ENCODE measurements at places on chromosomes 1 and 21.

GRCh38 chr1:92851729-92852128 is 19.9 kb downstream of the RPL5 start:
- DNase-seq = no peak

DNA sequence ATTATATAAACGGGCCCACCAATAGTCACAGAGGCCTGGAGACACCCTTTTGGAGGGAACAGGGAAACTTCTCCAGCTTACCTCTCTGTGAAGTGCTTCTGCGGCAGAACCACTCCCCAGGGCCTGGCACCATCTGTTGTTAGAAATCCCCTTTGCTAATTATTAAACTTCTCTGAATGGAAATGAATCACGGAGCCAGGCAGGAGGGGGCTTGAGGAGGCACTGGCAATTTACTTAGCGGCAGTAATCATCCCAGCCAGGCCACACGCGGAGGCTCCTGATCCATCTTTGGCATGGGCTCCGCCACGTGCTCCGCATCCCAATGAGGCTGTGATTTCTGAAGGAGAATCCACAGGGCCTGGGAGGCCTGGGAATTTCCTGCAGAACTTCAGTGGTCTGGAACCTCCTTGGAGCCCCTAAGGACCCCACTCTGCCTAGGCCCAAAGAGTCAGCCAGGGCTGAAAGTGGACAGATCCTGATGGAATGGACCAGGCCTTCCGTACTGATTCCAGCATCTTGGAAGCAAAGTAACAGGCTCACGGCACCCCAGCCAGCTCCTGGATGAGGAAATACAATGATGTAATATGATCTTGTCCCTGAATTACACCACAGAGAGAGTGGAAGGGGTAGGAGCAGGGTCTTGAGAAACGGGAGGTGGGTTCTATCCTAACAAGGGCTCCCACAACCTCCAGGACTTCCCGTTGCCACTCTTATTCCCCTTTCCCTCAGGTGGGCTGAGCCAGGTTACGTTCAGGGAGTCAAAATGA is 62.3 kb downstream of the GRIK3 start:
- DNase-seq = no peak

GRCh38 chr1:224273641-224274040 is 56.3 kb downstream of the NVL start:
- DNase-seq = no peak

DNA sequence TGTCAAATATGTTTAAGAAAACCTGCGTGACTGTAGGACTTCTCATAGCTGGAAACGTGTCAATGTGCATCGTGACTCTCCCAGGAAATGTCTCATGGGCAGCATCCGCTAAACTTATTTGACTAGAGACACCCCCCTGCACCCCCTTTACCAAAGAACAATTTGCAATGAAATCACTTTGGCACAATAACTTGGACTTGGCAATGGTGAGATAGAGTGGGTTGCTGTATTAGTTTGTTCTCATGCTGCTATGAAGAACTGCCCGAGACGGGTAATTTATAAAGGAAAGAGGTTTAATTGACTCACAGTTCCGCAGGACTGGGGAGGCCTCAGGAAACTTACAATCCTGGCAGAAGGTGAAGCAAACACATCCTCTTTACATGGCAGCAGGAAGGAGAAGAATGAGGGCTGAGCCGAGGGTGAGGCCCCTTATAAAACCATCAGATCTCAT is 13.8 kb downstream of the CLDN14 start:
- no peak for DNase-seq

DNA sequence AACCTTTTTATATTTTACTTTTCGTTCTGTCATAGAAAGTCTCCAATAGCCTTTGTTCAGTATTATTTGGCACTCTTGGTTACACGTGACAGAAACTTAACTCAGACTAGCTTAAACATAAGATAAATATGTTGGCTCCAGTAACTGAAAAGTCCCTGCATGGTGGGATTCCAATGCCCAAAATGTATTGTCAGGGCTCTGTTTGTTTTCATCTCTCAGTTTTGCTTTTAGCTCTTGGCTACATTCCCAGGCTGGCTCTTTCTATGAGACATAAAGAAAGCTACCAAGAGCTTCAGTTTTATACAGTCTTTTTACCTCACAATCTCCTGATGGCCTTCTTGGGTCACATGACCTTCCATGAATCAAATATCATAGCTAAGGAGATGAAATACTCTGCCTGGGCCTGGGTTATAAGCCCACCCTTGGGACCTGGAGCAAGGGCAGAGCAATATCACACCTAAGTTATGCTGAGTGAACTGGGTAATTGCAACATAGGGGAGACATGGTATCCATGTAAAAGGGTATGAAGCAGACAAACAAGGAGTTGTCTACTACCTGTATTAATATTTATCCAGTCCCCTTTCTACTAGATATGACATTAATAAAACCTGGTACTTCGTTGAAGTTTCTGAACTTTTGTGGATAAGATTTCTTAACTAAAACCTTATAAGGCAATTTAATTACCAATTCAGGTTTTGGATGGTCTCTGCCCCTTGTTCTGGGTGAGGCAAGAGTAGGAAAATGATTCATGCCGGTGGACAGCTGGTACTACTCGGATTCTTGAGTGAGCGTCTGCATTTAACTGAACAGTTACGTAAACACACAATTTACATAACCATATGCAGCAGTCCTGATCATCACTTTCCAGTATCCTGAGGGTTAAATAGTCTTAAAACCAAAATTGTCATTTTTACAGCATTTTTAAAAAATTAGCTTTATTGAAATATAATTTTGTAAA is 442.3 kb downstream of the GPATCH2 start:
- DNase-seq = no peak

DNA sequence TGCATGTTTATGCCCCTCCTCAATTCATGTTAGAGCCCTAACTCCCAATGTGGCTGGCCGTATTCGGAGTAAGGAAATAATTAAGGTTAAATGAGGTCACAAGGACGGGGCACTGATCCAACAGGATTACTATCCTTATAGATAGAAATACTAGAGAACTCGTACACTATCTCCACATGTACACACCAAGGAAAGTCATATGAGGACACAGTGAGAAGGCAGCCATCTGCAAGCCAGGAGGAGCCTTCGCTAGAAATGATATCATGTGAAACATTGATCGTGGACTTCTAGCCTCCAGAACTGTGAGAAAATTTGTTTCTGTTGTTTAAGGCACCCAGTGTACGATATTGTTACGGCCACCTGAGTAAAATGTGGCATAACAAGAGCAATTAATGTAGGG is 79.7 kb downstream of the FAF1 start:
- no peak for DNase-seq

- no peak for DNase-seq
Measured at GRCh38 chr21:35578347-35578782, 482.0 kb downstream of the SETD4 start.

DNA sequence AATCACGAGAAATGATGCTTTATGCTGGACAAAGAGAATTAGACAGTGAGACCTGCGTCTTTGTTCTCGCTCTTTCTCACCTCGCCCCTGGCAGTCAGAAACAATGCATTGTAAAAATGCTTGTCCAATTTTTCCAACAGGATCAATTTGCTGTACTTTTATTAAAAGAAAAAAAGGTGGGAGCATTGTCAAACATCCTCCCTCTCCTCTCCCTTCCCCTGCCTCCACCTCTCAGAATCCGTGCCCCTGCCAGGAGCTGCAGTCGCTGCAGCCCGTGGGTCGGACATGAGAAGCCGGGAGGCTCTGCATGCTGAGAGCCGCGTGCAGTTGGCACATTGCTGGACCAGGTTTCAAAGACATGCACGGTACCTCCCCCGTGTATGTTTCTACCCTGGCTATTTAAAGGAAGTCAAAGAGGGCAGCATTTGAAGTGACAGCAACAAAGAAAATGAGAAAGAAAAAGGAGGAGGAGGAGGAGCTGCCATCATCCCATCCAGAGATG is 161.0 kb upstream of the KAZN start:
- DNase-seq = no peak

DNA sequence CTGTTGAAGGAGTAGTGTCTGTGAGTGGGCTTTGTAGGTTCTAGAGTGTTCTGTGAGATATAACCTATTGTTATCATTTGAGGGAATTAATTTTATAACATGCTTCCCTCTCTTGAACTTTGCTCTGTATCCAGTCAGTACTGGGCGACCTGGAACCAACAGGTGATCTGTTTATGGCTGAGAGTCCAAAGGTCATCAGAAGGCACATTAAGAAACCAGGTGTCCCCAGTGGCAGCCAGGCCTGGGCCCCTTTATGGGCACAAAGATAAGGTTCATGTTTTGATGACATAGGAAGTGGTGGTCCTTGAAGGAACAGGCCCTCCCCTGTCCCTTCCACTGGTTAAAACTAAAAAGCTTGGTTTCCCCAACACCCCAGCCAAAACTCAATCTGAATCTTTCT is 61.1 kb downstream of the FHAD1 start:
- DNase-seq = no peak

DNA sequence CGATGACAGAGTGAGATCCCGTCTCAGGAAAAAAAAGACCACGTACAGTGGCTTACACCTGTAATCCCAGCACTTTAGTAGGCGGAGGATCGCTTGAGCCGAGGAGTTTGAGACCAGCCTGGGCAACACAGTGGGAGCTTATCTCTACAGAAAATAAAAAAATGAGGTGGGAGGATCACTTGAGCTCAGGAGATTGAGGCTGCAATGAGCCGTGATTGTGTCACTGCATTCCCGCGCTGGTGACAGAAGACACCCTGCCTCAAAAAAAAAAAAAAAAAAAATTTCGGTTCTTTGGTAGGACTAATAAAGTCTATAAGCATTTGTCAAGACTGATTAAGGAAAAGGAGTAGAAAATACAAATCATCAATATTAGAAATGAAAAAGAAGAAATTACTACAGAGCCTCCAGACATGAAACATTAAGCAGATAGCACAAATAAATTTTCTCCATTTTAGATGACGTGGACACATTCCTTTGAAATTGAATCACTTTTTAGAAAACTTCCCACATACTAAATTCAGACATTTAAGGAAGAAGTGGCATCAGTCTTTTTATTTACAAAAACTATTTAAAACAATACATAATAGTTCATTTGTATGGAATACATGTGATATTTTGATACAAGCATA is 30.4 kb downstream of the MORC3 start:
- DNase-seq = no peak

GRCh38 chr1:107865627-107866026 is 99.4 kb downstream of the VAV3 start:
- no peak for DNase-seq

GRCh38 chr1:40929155-40929554 is 50.3 kb upstream of the CTPS1 start:
- no peak for DNase-seq

- DNase-seq = no peak
Measured at GRCh38 chr1:166914111-166914510, 38.0 kb upstream of the TADA1 start.

DNA sequence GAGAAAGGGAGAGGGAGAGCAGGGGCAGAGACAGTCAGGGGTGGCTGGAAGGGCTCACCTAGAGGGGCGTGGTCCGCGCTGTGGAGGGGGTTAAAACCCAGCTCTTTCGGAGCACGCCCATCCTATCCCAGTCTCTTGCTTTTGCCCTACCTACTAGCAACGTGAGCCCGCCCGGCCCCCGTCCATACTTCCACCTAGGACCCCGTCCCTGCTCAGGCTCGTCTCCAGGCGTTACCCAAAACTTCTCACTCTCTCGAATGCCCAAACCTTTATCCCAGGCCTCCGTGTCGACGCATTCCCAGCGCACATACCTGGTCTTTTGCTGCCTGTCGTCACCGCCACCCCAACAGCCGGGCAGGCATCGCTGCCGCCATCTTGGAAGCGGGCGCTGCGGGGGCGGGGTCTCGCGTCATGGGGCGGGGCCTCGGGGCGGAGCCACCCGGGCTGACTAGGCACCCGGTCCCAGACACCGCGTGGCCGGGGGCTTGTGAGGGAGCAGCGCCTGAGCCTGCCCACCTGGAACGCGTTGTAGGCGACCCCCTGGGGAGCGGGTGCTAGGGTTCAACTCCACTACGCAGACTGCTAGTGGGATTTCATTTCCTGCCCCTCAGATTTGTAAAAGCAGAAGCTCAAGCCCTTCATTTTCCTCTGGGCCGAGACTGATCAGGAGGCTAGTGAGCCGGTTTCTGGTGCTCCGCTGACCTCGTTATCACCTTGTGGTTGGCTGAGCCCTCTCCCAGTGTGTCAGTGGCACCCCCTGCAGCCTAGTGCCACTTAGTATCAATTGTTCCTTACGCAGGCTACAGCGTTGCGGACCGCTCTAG is at the start of gene B4GALT3:
TSS of gene B4GALT3 (minus strand) at position 396 of the 824 bp plus-strand sequence. CDS start 1,447 bp downstream, outside the sequence.
- DNase-seq = peak; percentile 66

DNA sequence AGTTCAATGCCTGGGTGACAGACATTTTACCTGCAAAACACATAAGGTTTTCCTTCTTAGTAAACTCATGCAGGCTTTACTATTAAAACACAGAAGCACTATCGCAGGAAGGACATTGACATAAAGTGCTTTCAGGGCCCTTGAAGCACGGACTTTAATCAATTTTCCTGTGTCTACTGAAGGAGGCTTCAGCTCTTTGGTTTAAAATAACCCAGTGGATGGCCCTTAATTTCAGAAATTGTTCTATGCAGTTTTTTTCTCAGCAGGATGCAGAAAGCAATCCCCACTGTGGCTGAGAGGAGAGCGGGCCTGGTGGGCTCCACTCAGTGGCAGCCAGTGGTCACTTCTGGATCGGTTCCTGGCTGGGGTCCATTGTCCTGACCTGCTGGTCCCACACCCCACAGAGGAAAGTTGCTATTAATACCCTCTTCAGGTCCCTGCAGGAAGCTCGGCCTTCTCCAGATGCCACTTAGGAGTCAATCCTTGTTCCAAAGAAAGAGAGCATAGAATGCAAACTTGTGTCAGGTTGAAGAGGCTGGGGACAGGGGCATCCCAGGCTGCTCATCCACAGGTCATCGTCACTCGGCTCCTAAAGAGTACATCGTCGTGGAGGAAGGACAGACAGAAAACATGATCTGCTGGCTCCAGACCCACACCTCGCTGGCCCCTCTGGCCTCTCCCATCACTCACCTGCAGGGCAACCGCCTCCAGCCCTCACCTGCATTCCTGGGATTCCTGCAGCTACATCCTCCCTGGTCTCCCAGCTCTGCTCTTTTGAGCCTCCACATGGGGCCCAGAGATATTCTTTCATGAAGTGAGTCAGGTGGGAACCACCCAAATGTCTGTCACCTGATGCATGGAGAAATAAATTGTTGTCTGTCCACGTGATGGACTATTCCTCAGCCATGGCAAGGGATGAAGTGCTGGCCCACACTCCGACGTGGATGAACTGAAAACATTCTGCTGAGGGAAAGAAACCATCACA is 153.1 kb downstream of the PSMG1 start:
- DNase-seq = no peak

DNA sequence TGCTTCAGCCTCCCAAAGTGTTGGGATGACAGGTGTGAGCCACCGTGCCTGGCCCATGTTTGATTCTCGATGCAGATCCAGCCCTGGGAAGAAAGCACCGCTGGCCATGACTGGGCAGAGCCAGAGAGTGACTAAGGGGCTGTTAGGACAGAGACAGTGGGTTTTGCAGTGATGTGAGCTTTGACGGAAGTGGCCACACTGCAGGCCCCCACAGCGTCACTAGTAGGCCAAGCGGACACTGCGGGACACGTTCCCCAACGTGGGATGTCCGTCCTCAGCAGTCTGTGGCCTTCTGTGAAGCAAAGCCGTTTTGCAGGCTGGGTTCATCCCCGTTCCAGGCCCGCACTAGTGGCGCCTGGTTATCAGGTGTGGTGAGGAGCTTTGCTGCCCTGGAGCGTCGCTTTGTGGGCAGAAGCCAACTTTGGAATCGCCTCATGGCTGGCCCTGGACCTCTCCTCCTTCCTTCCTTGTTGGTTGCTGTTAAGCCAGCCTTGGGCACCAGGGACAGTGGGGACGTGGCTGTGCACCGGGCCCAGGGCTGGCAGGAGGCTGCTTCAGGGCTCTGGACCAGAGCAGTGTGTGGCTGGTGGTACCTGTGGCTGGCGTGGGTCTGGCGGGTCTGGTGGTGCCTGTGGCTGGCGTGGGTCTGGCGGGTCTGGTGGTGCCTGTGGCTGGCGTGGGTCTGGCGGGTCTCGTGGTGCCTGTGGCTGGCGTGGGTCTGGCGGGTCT is 41.2 kb downstream of the SKI start:
- DNase-seq = no peak

All from Kasumi-1 (cell line).